ENCODE measurements at places on chromosomes 4 and X.

DNA sequence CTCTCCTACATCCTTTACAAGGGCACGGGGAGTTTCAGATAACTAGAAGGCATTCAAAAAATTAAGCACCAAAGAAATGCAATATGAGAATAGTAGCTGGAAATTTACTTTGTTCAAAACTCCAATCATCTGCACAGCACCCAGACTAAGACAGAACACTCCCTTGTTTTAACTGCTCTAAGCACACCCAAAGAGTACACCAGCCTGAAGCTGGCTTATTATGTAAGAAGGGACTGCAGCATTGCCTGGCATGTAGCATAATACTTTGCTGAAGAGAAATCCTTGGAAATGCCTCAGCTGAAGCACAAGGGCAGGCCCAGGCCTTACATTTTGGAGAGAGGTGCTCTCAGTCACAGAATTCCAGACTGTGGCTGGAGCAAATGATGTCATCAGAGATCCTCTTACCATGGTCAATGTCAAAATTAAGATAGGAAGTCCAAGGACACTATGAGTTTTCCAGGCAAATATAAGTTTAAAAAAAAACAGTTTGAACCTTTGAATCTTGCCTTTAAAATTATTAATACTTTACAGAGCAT lies 14.8 kb downstream of the ARHGEF6 start:
- DNase-seq: no peak

DNA sequence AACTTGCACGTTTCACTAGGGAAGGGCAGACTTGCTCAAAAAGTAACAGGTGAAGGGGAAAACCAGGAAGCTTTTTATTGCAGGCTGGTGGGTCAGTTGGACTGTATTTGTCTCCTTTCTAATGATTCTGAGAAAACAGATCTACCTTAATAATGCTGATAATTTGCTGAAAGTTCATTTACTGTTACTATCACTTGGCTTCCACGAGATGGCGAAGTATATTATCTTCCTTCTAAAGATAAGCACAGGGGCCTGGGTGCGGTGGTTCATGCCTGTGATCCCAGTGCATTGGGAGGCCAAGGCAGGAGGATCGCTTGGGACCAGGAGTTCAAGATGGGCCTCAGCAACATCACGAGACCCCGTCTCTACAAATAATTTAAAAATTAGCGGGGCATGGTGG lies 16.4 kb downstream of the CCKAR start:
- DNase-seq: no peak

DNA sequence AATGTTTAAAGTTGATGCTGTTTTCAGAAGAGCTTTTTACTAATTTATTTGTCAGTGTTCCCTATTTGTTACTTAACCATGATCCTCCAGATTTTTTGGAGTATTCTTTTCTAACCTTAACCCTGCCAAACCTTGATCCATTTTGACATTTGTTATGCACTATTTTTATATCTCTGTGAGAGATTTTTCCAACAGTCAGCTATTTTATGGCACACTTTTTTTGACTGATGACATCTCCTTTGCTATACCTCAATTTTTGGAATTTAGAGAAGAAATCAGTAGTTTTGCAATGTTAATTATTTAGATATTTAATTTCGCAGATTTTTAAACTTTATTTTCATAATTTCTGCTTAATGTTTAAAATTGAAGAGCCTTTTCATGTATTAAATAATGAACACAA lies 66.0 kb downstream of the CPEB2 start:
- DNase-seq: no peak

GRCh38 chrX:143581240-143581639 lies 54.7 kb downstream of the SLITRK4 start:
- DNase-seq: no peak

DNA sequence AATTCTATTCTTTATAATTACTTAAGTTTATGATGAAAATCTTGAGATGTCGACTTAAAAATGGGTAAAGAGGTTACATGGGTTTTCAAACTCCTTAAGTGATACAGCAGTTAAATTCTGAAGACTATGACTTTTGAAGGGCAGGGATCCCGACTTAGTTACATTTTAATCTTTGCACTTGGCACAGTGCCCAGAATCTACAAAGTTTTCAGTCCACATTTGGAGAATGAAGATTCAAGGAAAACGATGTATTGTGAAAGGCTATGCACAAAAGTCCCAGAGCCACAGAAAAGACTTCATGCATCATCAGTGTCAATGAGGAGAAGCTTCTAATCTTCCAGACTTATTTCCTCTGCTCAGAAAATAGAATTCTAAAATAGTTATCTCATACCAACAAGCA lies 36.3 kb upstream of the GRPR start:
- DNase-seq: no peak

GRCh38 chr4:52966781-52967180 lies 104.7 kb downstream of the RASL11B start:
- no peak for DNase-seq

- no peak for DNase-seq
Observed at GRCh38 chrX:147838465-147839131, 73.1 kb upstream of the FMR1 start.

DNA sequence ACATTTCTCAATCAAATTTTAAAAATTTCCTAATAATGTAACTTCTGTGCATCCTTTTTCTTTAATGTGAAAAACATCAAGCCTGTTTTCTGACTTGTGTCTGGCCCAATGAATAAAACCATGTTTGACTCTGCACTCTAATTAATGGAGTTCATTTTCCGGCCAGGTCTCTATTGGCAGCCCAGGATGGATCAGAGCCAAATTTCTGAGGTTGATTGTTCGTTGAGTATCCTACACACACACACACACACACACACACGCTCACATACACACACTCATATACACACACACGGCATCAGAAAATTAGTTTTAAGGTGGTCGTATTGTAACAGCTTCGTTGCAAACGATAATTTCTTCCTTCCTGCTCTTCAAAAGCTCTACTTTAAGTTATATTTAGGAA lies 28.9 kb upstream of the TLL1 start:
- DNase-seq: no peak

- DNase-seq: no peak
Observed at GRCh38 chr4:85741921-85742591, 267.1 kb downstream of the ARHGAP24 start.

DNA sequence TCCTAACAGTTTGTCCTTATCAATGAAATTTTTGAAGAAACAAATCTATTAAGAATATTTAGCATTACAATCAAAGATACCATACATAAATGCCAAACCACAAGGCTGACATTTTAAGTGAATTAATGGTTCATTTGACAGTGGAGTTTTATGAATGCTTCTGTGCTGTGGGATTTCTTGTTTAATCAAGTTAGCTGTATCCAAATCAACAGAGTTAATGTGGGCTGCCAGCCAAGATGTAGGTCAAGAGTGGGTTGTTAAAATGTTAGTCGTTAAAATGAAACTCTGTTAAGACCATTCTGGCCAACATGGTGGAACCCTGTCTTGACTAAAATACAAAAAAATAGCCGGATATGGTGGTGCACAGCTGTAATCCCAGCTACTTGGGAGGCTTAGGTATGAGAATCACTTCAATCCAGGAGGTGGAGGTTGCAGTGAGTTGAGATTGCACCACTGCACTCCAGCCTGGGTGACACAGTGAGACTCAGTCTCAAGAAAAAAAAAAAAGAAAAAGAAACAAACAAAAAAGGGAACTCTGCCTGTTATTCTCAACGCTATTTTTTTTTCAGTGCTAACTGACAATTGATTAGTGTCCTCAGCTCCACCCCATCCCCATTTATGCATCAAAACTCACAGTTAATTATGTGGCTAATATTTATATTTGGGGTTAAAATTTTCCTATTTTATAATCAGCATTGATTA lies 20.2 kb downstream of the GPAT3 start:
- DNase-seq: no peak

- no peak for DNase-seq
Observed at GRCh38 chr4:146165840-146166239, 9.7 kb upstream of the LSM6 start.

DNA sequence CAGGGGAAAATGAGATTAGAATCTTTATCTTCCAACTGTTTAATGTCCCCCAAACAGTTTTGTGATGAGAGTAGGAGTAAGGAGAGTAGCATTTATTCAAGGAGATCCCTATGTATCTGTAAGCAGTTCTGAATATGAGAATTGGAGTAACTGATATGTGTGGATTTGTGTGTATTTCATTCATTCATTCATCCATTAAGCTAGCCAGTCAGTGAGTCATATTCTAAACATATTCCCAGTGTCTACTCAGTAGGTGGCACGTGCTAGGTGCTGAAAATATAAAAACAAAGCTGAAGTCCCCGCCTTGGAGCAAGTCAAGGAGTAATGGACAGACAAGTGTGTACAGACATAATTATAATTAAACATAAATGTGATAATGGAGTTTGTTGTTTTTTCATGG lies 12.4 kb upstream of the STX18 start:
- no peak for DNase-seq

- DNase-seq: peak; percentile 21
Observed at GRCh38 chrX:37921758-37922157, 74.4 kb upstream of the DYNLT3 start.

DNA sequence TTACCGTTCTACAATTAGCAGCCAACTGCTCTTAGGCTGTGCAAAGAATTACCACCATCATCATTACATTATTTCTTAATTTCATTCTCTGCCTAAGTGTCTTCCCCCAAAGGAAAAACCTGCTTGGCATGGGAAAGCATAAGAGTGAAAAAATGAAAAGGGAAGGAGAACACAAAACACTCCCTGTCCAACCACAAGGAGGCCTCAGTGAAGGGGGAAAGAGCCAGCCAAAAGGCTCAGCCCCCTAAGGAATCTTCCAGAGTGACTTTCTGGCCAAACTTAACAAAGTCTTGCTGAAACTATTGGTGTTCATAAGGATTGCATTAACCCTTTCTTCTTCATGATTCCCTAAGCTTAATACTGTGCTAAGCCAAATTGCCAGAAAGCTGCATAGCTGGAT lies 287.4 kb downstream of the SMARCA1 start:
- DNase-seq: no peak

GRCh38 chr4:97144199-97144598 lies 999.1 kb downstream of the STPG2 start:
- DNase-seq: no peak

DNA sequence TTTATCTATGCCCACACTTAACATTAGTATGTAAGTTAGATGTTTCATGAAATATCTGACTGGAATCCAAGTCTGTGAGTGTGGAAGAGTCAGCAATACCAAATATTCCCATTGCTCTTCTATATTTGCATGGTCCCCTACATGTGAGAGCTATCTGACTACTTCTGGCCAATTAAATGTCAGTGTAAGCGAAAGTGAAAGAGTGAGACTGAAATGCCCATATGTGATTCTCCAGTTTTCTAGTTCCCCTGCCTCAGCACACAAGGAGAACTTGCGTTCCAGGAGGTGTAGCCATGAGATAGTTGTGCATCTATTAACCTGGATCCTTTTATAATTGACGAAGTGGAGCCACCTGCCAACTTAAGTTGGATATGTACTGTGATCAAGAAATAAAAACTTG lies 50.1 kb upstream of the GLRB start:
- no peak for DNase-seq

DNA sequence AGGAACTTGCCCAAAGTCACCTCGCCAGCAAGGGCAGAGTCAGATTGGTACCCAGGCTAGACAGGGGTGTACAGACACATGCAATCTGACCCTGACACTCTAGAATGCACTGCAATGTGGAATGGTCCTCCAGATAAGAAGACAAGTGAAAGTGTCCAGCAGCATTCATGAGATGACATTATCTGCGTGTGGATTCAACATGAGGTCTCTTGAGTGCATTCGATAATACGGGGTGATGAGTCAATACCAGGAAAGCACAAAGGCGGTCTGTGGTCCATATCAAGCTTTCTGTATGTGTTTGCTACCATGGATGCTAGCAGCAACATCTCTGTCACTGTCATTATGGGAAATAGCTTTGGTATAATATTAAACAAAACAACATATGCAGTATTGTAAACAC lies 6.8 kb upstream of the XAGE3 start:
- no peak for DNase-seq

- no peak for DNase-seq
Observed at GRCh38 chr4:24144381-24144780, 254.5 kb upstream of the PPARGC1A start.

GRCh38 chr4:25523405-25523804 lies 132.2 kb upstream of the SLC34A2 start:
- DNase-seq: no peak

- no peak for DNase-seq
Observed at GRCh38 chr4:174561560-174561959, 39.3 kb upstream of the HPGD start.

GRCh38 chr4:24260923-24261564 lies 323.3 kb downstream of the DHX15 start:
- no peak for DNase-seq

DNA sequence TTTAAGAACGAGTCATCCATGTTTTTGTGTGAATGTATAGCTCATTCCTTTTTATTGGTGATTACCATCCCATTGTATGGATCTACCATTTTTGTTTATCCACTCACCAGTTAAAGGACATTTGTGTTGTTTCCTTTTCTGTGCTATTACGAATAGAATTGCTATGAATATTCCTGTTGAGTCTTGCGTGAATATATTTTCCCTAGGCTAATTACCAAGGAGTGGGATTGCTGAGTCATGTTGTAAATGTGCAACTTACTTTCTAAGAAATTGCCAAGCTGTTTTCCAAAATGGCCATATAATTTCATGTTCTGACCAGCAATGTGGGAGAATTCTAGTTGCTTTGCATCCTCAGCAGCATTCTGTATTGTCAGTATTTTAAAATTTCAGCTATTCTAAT lies 51.3 kb downstream of the YIPF6 start:
- no peak for DNase-seq

- no peak for DNase-seq
Observed at GRCh38 chr4:76984127-76984526, 34.6 kb downstream of the SEPTIN11 start.

DNA sequence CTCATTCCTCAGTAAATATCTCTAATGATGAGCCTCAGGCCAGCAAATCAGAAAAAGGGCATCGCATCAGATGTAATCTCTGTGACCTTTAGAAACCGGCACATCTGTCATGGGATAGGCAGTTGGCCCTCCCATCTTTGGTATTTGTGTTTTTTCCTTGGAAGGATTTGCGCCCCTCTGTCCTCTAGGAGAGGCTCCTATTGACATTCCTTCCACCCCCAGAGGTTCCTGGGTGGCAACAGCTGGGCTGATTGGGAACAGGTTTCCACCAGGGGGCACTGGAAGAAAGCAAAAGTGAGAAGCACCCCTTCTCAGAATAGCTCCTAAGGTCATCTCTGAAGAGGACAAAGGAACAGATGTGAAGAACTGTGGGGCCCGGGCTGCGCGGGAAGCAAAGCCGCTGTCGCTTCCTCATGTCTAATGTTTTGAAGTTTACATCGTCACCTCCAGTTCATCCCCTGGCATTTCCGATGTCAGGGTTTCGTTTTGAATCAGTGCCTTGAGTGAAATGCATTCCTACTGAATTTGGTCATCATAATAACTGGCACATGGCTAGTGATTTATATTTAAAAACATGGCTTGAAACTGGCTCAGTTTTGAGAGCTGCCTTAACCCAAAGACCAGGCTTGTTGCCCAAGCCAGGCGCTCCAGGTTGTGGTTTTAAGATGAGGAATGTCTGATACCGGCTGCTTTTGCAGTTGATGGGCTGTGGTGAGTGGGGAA lies 6.2 kb downstream of the TXK start:
- peak; percentile 16 for DNase-seq

- DNase-seq: no peak
Observed at GRCh38 chrX:33207056-33207455, 4.3 kb downstream of the DMD start.
